ENCODE measurements at places on chromosomes 5 and 9.

DNA sequence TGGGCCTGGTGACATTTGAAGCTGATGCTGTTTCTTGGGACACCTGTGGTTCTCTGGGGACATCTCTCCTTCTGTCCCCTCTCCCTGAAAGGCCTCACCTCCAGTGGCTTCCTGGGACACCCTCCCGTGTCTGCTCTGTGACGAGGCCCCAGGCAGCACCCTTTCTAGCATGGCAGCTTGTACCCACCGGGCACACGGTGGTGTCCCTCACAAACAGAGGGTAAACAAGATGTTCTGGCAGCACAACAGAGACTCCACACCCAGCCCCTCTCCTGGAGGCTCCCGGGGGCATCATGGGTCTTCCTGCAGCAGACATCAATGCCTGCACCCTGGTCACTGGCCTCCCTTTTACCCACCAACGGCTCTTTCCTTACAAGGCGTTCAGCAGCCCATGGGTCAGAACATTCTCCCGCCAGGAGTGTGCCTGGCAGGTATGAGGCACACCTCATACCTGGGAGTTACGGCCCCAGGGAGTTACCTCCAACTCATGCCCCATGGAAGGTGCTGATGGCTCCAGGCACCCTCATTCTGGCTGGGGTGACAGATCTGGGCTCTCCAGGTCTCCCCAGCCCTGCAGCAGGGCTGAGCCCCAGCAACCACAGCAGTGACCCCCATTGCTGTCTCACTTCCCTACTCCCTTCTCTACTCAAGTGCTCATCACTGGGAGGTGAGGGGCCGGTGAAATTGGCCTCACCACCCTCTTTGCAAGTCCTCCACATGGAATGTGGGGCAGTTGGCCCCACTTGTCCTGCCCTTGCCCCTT is 51.1 kb downstream of the BARX1 start:
- no peak for DNase-seq

GRCh38 chr5:108729242-108729615 is 18.5 kb upstream of the FER start:
- DNase-seq: no peak

GRCh38 chr5:103938146-103938695 is 375.6 kb upstream of the NUDT12 start:
- no peak for DNase-seq

- DNase-seq: no peak
These were observed 212.3 kb upstream of the RORB start for GRCh38 chr9:74284581-74285450.

DNA sequence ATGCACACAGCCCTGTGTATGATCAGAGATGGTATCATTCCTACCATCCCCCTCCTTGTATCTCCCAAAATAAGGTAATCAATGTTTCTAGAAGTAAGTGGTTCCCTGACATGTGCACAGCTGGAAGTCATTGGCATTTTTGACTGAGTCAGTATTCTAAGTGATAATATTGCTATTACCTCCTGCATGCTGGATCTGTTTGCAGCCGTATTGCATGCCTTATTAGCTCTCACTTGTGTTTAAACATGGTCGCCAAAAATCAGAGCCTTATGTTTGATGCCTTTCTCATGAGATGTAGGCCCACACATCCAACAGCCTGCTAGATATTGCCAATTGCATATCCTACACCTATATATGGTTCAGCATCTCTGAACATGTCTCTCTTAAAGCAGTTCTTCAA is 254.3 kb downstream of the CDH12 start:
- no peak for DNase-seq

DNA sequence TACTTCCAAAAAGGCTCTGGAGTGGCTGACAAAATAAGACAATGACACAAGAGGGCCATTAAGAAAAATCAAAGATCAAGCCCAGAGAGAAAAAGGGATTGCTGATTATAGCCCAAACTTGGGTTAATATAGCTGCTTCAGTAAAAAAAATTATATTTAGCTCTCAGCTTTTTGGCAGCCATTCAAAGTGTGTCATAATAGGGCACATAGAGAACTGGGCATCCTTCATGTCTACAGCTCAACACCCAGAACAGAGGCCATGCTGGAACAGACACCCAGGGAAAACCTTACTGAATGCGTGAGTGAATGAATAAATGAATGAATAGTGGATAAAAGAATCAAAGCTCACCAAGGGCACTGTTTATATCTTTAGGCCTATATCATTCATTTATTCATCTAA is 110.1 kb downstream of the SLIT3 start:
- DNase-seq: no peak

DNA sequence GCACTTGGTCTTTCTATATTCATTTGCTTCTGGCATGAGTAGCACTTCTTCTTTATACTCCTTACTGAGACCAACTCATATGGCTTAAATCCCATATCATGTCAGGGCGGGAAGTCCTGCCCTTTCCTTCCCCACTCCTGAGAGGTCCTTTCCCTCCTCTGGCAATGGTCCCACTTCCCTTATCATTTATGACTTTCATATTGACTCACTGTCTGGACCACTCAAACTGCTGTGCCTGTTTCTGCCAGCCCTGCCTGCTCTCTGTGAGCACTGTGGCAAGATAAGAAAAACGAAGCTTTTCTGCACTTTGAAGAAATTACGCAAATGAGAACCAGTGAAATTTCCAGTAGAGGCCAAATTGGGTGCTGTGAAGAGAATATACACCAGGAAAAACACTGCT is 58.1 kb downstream of the ZNF474 start:
- no peak for DNase-seq

DNA sequence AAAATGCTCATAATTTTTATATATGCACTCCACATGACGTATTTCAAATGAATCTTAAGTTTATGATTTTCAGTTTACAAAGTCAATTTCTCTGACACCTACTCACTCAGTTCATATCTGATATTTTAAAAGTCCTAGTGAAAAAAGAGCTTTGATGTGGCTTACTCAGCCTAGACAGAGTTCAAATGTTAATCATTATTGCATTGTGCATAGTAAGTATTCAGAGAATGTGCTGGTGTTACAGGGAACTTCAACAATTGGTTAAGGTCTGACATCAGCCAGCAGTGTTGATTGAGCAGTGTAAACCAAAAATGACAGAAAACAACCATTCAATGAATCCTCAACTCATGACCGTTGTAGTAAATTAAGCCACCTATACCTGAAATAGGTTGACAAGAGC is 147.2 kb upstream of the LHFPL2 start:
- no peak for DNase-seq

GRCh38 chr9:129587487-129588262 is 33.2 kb downstream of the C9orf50 start:
- no peak for DNase-seq

DNA sequence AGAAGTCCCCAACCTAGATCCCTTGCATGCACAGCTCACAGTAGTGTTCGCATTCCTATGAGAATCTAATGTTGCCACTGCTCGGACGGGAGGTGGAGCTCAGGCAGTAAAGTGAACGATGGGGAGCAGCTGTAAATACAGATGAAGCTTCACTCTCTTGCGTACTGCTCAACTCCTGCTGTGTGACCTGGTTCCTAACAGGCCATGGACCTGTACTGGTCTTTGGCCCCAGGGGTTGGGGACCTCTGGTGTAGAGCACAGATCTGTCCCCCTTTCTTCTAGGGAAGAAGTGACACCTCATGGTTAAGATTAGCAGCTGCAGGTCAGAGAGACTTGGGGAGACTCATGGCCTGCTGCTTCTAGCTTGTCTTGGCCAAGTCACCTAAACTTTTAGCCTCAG is 7.1 kb downstream of the ARHGEF28 start:
- DNase-seq: no peak

All from SIG-M5 (cell line).